ENCODE measurements at places on chromosomes 13 and 19. TPM values are rescaled to one million over a fixed set of nuclear protein-coding genes. Genes with fewer than 3 reads are reported as not detected.
A peak's percentile ranks its signal among the peaks of the same experiment; 100 is the strongest.

DNA sequence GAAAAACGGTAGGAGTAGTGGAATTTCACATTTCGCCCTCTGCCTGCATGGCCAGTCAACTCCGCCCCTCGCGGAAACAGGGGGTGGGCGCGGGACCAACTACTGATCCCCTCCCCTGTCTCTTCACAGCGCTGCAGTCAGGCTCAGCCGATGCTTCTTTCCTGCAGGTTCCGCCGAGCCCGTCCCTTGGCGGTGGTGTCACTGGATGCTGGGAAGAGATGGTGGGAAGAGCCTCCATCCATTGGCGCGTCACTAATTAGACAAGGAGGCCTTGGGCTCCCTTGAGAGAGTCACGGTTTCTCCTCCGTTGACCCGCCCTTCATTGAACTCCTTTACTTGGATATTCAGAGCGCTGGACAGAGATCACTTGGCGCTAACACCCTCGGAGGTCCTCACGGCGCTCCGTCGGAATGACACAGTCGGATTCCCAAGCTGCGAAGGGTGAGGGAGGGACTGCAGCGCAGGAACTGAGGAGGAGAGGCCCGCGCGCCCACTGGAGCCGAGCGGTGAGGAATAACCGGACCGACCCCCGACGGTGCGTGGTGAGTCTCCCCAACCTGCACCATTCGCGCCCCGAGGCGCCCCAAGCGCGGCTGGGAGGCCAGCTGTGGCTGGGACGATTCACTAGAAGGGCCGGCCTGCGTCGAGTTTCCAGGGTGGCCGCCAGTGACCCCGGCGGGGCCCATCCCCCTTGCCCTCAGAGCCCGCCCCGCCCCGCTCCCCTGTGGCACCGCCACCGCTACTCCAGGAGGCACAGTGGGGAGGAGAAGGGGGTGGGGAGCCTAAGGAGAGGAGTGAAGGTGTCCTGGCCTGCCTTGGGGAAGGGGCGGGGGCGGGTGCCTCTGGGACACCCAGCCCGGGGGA, 11.2 kb upstream of the CEACAM21 start:
- DNase-seq = no peak

KLK11 gene
- not detected for total RNA-seq

DNA sequence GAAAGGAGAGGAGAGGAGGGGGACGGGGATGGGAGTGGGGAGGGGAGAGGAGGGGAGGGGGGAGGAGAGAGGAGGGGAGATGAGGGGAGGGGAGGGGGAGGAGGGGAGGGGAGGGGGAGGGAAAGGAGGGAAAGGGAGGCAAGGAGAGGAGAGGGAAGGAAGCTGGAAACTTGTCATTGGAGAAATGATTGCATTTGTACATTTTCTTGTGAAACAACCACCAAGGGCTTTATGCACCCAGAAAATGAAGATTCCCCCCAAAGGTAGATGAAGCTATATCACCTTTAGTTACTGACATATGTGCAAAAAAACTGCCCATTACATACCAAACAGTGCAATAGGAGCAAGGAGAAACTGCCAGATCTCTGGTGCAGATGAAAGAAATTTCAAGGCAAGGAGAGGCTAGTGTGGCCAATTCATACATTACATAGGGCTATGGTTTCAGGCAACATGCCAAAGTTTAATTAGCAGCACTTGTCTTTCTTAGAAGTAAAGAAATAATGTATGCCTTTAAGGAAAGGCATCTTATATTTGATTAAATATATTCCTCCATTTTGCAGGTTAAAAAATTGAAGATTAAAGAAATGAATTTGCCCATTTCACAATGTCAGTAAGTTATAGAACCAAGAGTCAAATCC, 49.5 kb upstream of the STK24 start:
- no peak for DNase-seq

- no peak for DNase-seq
Measured at GRCh38 chr19:23788411-23788810, 29.7 kb upstream of the ZNF681 start.

- peak; percentile 24 for DNase-seq
Measured at GRCh38 chr13:77918391-77919245, at the start of gene EDNRB. Gene EDNRB, minus strand, starts transcription at chr13:77918831. Its CDS starts 258 bp downstream, at chr13:77918573.

GRCh38 chr19:6983448-6983847, 37.8 kb downstream of the MBD3L2B start:
- DNase-seq = no peak

DNA sequence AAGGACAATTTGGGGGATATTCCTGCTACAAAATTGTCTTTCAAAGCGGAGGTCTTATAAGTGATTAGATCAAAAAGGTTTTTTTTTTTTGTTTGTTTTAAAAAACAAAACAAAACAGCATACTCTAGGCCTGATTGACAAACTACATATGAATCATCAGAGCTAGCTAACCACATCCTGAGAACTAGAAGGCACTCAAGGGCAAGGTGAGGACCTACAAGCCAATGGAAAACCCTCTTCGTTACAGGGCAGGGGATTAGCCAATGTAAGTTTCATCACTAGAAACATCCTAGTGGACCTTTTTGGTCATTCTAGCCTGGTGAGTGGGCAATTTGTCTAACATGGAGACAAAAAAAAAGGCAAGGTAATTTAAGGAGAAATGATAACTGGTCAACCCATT, 428.6 kb downstream of the RFC3 start:
- DNase-seq = no peak

DNA sequence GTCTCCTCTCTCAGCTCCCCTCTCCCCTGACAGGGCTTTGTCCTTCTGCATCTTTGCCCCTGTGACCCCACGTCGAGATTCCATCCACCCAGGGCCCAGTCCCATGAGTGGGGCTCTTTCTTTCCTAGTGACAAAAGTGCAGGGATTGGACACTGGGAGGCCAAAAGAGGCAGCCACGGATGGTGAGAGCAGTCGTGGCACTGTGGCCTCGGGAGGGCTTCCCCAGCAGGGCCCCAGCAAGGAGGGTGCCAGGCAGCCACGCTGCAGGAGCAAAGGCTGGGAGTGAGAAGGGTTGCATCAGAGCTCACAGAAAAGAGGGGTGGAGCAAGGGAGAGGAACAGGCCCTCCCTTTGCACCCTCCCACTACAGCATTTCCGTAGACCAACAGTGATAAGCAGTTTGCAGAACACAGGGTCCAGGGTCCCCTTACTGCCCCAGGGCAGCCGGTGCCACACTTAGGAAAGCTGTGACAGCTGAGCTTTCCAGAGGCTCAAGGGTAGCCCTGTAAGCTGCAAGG, 4.9 kb downstream of the ZSCAN1 start:
- DNase-seq = no peak

DNA sequence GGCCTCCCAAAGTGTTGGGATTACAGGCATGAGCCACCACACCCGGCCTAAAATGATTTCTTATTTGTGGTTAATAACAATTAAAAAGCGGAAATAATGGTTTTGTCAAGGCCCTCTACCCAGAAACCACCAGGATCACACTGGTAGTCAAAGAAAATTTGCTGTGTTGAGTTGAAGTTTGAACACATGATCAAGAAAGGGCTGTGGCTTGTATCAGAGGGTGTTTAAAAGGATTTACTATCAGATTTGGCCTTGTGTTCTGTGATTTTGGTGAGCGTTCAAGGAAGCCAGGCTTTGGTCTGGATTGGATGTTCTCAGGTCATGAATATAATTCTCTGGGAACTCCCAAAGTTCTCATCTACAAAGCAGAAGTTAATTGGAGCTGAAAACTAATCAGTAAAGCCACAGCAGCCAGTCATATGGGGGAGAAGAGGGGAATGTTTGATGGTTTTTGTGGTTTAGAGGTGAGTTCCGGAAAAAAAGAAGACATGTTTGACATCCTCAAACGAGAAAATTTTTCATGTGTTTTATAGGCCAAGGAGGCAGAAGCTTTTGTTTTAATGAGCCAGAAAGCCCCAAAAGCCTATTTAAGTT, 10.6 kb upstream of the ZNF556 start:
- DNase-seq = no peak

GRCh38 chr19:8703223-8703622, 4.6 kb upstream of the ACTL9 start:
- no peak for DNase-seq

SLC10A2 gene
- total RNA-seq = not detected

- no peak for DNase-seq
Measured at GRCh38 chr19:36064826-36065225, 10.1 kb downstream of the WDR62 start.

LACC1 gene
- 1.1 TPM for total RNA-seq

GRCh38 chr13:44263751-44264620, 109.6 kb upstream of the SERP2 start:
- no peak for DNase-seq

DAND5 gene
- total RNA-seq = 0.34 TPM

DNA sequence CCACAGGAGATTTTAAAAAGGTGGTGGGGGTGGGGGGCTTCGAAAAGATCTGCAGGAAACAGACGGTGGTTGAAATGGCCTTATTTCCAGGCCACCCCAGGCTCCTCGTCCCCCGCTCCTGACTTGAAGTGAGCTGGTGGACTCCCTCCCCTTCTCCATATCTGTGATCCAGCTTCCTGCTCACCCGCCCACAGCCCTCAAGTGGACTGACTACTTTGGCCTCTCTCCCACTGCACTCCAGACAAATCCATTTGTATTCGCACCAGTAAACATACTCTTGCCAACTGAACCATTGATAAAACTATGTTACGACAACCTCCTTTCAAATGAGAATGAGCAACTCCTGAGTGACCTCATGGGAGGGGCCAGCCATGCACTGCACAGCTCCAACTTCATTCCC, 259.5 kb downstream of the COL4A1 start:
- DNase-seq = no peak

DNA sequence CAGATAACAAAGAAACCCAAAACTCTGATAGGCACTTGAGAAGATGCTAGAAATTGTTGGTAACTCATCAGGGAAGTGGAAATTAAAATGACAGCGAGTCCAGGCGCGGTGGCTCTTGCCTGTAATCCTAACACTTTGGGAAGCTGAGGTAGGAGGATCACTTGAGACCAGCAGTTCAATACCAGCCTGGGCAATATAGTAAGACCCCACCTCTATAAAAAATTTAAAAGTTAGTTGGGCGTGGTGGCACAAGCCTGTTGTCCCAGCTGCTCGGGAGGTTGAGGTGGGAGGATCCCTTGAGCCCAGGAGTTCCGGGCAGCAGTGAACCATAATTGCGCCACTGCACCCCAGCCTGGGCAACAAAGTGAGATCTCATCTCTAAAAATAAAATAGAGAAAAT, 2.6 kb upstream of the RYR1 start:
- DNase-seq = no peak
